Upper lobe of right lung (tissue), 1 donor: ENCODE measurements at places on chromosomes 7 and 10. TPM values are rescaled to one million over a fixed set of nuclear protein-coding genes. Genes with fewer than 3 reads are reported as not detected.

SKIDA1 gene
- 0.69 TPM for total RNA-seq

SRGN gene
- 225 TPM for total RNA-seq

OR2A7 gene
- 13.9 TPM for total RNA-seq

DNA sequence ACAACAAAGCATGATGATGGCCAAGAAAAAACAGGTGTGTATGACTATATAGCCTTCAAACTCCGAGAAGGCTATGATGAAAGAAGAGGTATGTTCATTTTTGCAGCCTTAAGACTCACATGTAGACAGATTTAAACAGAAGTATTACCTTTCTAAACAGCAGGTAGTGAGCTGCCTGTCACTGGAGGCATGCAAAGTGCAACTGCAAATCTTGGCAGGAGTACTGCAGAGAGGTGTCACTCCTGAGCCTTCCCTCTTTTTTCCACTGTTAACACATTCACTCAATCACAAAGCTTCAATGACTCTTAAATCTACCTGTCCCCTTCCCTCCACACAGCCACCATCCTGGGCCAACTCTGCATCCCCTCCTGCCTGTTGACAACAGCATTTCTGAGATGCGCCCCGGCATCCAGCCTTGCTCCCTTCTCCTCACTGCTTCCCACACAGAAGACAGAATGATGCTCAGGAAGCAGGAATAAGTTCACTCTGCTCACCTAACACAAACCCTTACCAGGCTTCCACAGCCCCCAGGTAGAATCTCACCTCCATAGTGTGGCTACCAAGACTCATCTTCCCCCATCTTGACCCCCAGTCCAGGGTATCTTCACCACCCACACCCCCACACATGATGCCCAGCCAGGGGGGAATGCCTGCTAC lies 161.9 kb upstream of the ZMIZ1 start:
- H3K36me3 ChIP-seq = no peaks in the 10 kb centered on the region
- H3K4me1 ChIP-seq = no peaks in the 10 kb centered on the region
- no peak overlapping the region for H3K4me3 ChIP-seq
- H3K27ac ChIP-seq = no peak overlapping the region

GRCh38 chr7:151572136-151572535 lies 52.4 kb upstream of the RHEB start:
- H3K27ac ChIP-seq = no peak overlapping the region
- no peaks in the 10 kb centered on the region for H3K27me3 ChIP-seq
- no peak overlapping the region for H3K4me3 ChIP-seq
- peaks cover 14% of the 10 kb centered on the region for H3K36me3 ChIP-seq

- H3K4me1 ChIP-seq = no peaks in the 10 kb centered on the region
- no peak overlapping the region for H3K4me3 ChIP-seq
- DNase-seq = peak; percentile 33
- no peaks in the 10 kb centered on the region for H3K27me3 ChIP-seq
Observed at GRCh38 chr10:131662851-131663250, 238.0 kb upstream of the PPP2R2D start.

- H3K4me1 ChIP-seq = no peaks in the 10 kb centered on the region
- H3K36me3 ChIP-seq = no peaks in the 10 kb centered on the region
- no peaks in the 10 kb centered on the region for H3K27me3 ChIP-seq
- DNase-seq = no peak
- H3K27ac ChIP-seq = no peak overlapping the region
- no peak overlapping the region for H3K4me3 ChIP-seq
Observed at GRCh38 chr10:115939101-115939854, 333.7 kb downstream of the GFRA1 start.

- H3K36me3 ChIP-seq = no peaks in the 10 kb centered on the region
- no peaks in the 10 kb centered on the region for H3K27me3 ChIP-seq
- peaks cover 27% of the 10 kb centered on the region for H3K4me1 ChIP-seq
Observed at GRCh38 chr10:114629083-114629823, 28.8 kb downstream of the ABLIM1 start.

- H3K4me3 ChIP-seq = no peak overlapping the region
- no peaks in the 10 kb centered on the region for H3K36me3 ChIP-seq
- H3K27ac ChIP-seq = peak overlapping the region; percentile 36
- no peaks in the 10 kb centered on the region for H3K27me3 ChIP-seq
- DNase-seq = peak; percentile 73
Observed at GRCh38 chr7:50335795-50336754, 31.6 kb downstream of the IKZF1 start.

- H3K4me3 ChIP-seq = no peak overlapping the region
- no peaks in the 10 kb centered on the region for H3K4me1 ChIP-seq
- no peaks in the 10 kb centered on the region for H3K36me3 ChIP-seq
Observed at GRCh38 chr10:107071301-107071700, 93.2 kb downstream of the SORCS1 start.

- peaks cover 10% of the 10 kb centered on the region for H3K36me3 ChIP-seq
- no peak for DNase-seq
- H3K27ac ChIP-seq = no peak overlapping the region
- no peaks in the 10 kb centered on the region for H3K27me3 ChIP-seq
Observed at GRCh38 chr7:21914671-21915070, 31.0 kb downstream of the CDCA7L start.

DNA sequence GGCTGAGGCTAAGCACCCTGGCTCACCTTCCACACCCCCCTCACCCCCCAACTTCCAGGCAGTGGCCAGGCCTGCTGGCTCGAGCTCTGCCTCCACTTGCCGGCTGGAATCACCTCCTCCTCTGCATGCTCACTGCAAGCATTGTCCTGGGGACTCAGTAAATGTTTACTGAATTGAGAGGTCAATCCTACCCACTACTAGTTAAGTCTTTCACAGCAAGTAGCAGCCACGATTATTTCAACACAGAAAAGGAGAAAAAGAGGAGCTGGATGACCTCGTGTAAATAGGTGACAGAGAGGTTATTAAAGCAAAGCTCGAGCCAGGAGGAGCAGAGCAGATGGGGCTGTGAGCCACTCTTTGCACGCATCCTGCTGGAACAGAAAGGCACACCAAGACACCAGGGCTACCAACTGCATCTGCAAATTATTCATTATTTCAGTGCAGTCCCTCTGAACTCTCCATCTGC lies 32.1 kb downstream of the HIPK2 start:
- H3K27ac ChIP-seq = no peak overlapping the region
- no peaks in the 10 kb centered on the region for H3K27me3 ChIP-seq
- H3K4me3 ChIP-seq = no peak overlapping the region
- H3K4me1 ChIP-seq = peaks cover 35% of the 10 kb centered on the region

DNA sequence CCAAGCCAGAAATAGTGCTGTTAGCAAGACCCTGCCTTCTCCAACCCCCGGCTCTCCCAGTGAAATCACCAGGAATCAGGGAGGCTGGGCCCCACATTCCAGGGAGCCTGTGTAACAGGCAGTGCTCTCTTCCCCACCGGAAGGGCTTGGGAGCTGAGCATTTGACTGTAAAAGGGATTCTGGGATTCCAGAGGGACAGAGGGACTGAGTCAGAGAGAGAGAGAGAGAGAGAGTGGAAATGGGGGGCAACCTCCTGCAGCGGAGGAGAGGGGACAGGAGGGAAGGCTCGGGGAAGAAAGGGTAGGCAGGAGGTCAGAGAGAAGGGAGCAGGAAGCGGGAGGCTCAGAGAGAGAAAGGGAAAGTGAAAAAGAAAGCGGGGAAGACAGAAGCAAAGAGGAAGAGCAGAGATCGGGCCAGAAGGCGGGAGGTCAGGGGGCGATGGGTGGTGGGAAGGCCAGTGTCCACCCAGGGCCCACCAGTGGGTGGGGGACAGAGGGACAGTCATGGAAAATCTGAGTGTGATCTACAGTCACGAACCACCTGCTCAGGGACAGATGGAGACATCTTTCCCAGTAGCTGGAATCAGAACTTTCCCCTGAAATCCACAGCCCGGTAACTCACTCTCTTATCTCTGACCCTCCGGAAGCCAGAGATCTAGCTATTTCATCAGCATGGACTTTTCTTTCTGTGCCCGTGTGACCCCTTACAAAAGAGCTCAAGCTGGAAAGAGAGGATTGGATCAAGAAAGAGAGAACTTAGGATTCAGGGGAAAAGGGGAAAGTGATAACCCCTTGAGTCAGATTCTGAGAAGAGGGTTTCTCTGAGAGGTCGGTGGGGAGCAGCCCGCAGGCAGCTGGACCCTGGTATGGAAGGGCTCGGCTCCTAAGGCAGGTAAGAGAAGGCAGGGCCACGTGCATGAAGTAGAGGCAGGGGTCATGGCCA lies 4.6 kb upstream of the SERPINE1 start:
- peaks cover 49% of the 10 kb centered on the region for H3K4me1 ChIP-seq
- H3K27ac ChIP-seq = peak overlapping the region; percentile 83
- H3K36me3 ChIP-seq = no peaks in the 10 kb centered on the region
